Motor neuron (in vitro differentiated cells): ENCODE measurements at places on chromosomes 3 and 15. TPM values are rescaled to one million over a fixed set of nuclear protein-coding genes. Genes with fewer than 3 reads are reported as not detected.

- no peak for ATAC-seq
These were observed 342.1 kb upstream of the LRRC3B start for GRCh38 chr3:26280517-26280916.

Gene PLXNA1
- total RNA-seq = 34.4 and 44.6 TPM in 2 replicates

DNA sequence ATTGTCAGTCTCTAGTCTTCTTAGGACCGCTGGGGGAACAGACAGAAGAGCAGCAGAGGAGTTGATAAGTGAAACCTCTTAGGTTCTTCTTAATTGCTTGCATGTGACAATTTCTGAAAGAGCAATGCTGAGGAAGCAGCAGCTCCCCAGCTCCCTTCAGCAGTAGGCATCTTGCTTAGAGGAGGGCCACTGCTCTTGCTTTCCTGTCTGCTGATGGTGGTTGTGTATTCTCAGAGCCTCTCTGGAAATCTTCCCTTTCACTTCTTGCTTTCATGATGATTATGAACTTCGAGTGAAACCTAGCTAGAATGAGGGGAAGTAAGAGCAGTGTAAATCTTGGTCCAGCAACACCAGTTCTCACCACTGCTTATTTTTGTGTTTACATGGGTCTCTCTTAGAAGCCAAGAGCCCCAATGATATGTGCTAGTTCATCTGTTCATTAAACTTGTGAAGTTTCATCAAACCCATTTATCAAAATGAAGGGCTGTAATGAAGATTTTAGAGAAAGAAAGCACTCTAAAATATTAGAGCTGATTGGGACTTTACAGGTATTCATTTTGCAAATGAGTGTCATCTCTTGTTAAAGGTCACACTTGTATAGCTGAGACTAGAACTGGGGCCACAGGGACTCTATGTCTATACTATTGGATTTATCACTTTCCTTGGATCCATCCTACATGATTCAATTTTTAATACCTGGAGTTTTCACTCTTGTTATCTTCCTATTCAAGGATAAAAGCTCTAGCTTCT, 246.7 kb downstream of the LPP start:
- ATAC-seq = no peak

Gene DISP2
- total RNA-seq = 6.7 and 9.0 TPM in 2 replicates

GRCh38 chr3:24101676-24102168, 156.6 kb downstream of the NR1D2 start:
- ATAC-seq = peak; percentile 88

DNA sequence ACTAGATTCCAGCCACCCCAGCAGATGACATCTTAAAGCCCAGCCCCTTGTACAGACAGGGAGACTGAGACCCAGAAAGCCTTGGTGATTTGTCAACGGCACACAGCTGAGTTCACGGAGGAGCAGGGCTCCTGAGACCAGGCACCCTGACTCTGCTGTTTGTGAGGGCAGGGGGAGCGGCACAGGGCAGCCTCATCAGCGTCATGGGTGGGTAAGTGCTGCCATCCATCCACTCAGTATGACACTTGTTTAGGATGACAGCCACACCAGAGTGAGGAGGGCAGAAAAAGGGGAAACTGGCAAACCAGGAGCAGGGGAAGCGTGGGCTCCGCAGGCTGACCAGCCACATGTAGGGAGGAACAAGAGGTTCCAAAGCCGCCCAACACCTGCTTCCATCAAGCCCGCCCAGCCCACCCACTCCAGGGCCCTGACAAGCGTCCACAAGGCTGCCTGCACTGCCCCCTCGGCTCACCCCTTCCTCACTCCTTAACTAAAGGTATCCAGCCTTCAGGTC, 19.9 kb downstream of the RBPMS2 start:
- ATAC-seq = no peak

Gene TRH
- total RNA-seq = 26.6 and 57.2 TPM in 2 replicates

DNA sequence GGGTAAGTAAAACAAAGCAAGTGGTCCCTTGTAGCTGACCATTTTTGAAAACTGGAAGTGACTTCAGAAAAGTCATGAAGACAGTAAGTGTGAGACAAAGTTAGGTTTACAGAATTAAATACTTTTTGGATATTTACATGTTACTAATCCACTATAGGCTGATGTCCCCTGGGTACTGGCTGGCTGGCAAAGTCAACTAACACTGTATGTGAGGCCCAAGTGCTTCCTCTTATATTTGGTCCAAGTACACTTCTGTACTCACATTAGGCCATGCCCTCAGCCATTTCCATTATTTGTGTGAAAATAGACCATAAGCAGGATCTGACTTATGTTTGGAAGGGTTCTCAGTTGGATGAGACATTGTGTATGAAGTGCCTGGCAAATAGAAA, 5.5 kb upstream of the LEKR1 start:
- no peak for ATAC-seq

Gene IGSF11
- 2.0 and 2.2 TPM in 2 replicates for total RNA-seq
